ENCODE measurements at places on chromosomes 16 and 17. TPM values are rescaled to one million over a fixed set of nuclear protein-coding genes. Genes with fewer than 3 reads are reported as not detected.

GRCh38 chr16:58471209-58471975, 28.6 kb upstream of the NDRG4 start:
- no peak for DNase-seq

- no peak for DNase-seq
These were observed 77.2 kb downstream of the C17orf67 start for GRCh38 chr17:56756536-56756935.

DNA sequence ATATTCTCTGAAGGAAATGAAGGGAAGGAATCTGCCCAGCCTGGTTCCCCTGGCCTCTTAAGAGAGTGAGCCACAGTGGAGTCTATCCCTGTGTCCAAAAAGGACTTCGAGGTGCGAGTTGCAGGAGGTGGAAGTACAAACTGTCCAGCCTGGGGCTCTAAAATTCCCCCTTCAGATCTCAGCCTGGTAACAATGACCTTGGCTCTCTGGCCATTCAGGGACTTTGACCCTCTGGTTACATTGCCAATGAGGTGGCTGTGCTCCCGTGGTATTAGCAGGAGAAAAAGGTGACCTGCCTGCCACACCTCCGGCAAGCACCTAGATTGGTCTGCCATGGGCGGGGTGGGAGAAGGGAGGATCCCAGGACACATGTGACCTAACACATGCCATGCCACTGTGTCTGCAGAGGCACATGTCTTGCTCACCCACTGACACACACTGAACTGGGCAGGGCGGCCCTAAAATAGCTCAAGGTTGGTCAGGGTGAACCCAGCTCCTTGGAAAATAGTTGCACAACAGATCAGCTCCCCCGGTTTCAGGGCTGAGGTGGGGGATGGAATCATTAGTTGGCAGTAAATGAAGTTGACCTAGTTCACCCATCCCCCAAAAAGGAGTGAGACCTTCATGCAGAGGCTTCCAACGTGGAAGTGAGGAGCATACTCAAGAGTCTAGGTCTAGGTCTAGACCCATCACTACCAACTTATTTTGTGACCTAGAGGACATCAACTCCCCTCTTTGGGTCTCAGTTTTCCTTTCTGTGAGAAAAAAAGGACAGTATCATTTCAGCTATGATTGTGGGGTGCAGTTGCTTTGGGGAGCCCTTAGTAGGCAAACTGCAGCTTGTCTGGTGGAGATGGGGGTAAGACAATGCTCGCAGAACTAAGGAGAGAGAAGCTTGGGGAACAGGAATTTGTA, 2.2 kb downstream of the NR1D1 start:
- DNase-seq, result peak; percentile 40

- no peak for DNase-seq
These were observed 5.1 kb downstream of the CBX8 start for GRCh38 chr17:79791735-79792161.

DNA sequence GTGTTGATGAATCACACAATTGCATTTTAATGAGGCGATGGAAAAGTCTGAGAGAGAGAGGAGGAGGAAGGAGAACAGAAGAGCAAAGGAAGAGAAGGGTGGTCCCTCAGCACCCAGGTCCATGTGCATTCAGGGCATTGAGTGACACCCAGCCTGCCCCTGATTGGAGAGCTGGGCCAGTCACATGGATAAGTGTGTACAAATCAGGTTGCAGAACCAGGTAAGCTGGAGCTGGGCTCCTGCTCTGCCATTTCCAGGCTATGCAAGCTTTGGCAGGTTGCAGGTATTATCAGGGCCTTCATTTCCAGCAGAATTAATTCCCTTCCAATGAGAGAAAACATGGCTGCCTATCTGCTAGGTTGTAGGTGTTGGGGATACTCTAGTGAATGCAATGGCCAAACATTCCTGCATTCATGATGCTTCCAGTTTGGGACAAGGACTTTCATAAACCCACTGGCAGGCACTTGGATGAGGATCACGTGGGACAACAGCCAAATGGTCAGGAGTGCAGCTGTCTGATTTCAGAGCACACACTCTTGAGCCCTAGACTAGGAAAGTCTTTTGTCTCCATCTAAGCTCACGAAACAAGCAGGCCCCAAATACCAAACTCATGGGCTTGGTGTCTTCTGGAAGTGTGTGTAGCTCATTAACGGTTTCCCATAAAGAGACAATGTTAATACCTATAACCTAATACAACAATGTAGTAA, 577.9 kb upstream of the CDH5 start:
- DNase-seq, result no peak

GRCh38 chr17:1153795-1154546, 25.8 kb downstream of the ABR start:
- peak; percentile 13 for DNase-seq

GRCh38 chr17:17508019-17508535, 11.9 kb upstream of the RASD1 start:
- no peak for DNase-seq

- no peak for DNase-seq
These were observed 84.3 kb downstream of the RTN4RL1 start for GRCh38 chr17:1940810-1941185.

DNA sequence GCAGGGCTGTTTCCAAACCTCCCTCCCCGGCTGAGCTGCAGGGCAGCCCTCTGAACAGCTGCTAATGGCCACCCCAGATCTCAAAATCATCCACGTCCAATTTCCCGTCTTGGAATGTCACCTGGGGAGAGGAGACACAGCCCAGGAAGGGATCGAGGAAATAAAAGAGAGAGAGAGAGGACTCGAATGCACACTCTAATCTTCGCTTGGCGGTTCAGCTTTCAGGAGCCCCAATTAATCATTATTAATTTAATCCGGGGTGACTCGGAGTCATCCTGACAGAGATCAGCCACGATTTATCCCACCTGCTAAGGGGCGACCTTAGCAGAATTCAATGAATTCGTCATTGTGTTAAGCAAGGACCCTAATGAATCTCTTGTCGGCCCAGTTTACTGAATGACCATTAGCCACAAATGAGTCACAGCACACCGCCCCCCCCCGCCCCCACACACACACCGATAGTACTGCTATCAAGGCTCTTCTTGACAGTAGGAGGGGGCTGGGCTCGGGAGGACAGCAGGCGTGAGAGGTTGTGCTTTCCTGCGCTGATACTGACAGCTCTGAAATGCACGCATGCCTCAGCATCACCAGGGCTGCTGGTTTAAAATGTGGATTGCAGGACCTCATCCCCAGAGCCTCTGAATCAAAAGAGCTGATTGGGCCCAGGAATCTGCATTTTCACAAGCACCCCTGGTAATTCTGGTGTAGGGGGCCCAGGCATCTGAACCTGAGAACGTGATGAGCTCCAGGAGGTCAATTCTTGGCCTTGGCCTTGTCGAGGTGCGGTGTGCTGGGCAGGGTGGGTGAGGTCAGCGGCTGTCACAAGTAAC, 190.0 kb upstream of the CIBAR2 start:
- DNase-seq, result no peak

GRCh38 chr17:37432671-37433070, 26.0 kb downstream of the TADA2A start:
- no peak for DNase-seq

GRCh38 chr17:63001689-63002394, 35.8 kb downstream of the TANC2 start:
- no peak for DNase-seq

DNA sequence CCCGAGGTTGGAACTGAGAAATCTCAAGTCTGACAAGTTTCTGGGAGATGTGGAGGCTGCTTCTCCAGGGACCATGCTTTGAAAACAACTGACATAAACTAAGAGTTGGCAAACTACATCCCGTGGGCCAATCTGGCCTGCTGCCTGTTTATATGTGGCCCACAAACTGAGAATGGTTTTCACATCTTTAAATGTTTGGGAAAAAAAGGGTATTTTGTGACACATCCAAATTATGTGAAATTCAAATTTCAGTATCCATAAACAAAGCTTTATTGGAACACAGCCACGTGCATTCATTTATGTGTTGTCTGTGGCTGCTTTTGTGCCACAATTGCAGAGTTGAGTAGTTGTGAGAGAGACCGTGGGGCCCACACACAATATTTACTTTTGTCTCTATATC, 163.8 kb upstream of the PIRT start:
- no peak for DNase-seq

GRCh38 chr16:906296-906695, 64.5 kb downstream of the LMF1 start:
- no peak for DNase-seq

DNA sequence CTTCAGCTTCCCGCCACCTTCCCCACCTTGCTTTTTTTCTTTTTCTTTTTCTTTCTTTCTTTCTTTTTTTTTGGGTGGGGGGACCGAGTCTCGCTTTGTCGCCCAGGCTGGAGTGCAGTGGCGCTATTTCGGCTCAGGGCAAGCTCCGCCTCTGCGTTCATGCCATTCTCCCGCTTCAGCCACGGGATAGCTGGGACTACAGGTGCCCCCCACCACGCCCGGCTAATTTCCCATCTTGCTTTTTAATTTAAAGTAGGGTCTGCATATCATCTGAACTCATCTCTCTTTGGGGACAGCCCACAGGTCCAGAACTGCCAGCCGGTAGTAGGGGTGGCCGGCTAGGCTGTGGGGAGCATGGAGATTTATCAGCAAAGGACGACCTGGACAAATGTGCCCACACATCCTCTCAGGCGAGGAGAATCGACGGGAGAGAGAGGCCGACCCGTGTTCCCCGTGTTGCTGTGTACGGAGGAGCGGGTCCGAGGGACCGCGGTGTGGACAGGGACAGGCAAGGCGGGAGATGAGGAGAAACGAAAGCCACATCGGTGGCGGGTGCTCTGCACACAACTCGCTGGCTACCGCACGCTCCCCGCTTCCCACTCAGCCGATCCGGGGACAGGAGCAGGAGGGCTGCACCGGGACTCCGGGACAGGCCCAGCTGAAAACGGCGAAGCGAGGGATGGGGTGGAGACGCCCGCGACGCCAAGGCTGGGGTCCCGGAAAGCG, 2.4 kb downstream of the MT1M start:
- DNase-seq, result no peak

DNA sequence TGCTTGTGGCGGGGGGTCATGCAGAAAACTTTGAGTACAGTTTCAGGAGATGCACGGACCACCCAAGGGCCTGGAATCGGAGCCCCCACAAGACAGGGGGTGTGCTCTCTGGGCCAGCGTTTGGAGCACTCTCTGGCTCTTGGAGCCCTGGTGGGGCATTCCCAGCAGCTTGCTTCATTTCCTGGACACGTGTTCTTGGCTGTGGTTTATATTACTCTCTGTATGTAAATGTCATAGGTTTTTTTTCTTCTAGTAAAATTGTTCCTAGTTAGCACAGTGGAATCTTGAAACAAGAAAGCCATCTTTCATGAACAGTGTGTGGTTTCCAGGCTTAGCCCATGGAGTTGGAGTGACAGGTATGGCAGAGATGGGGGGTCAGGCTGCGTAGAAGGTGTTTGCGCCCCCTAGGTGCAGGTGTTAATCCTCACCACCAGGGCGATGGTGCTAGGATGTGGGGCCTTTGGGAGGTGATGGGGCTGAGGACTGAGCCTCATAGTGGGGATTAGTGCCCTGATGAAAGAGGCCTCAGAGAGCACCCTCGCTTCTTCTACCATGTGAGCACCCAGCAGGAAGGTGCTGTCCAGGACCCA, 79.8 kb downstream of the JPH3 start:
- peak; percentile 35 for DNase-seq

GRCh38 chr17:13395346-13395745, 206.4 kb downstream of the HS3ST3A1 start:
- DNase-seq, result no peak

DNA sequence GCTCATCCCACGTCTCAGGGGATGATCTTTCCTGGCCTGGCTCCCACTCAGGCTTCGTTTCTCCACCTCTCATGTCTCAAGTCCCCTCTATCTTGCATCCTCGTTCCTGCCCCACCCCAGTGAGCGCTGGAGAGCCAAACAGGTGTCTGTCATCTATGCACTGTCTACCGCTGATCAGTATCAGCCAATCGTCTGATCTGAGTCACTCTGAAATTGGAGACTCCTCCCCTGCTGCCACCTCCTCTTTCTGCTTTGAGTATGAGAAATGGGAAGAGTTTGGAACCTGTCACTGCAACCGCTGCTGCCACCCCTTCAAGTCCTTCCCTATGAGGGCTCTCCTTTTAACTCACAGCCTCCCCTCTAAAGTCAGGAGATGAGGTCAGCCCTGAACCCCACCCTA, 28.0 kb downstream of the FZD2 start:
- DNase-seq, result no peak

DNA sequence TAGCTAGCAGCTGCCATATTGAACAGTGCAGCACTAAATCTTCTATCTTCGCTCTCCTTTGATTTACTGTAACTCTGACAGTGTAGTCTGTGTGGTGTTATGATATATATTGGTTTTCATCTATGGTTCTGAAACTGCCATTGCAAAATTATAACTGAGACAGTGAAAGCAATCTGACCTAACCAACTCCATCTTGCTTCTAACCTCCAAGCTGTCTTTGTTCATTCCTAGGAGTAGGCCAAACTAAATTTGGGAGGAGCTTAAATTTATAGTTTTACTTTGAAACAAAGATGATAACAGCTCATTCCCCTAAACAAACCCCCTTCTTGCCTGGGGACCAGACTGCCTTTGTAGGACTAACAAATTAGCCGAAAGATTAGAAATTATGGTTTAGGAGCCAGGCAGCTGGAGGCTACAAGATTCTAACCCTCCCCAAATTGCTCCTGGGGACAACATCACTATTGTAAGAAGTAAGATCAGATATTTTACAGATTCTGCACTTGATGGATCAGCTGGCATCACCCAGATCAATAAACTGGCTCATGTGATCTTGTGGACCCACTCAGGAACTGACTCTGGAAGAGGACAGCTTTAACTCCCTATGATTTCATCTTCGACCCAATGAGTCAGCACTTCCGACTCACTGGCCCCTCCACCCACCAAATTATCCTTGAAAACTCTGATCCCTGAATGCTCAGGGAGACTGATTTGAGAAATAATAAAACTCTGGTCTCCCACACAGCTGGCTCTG, 47.0 kb upstream of the FBXO47 start:
- DNase-seq, result no peak

GRCh38 chr17:70158180-70158579, 11.2 kb upstream of the KCNJ2 start:
- DNase-seq, result no peak

- DNase-seq, result no peak
These were observed 57.8 kb downstream of the ENGASE start for GRCh38 chr17:79132271-79133064.

DNA sequence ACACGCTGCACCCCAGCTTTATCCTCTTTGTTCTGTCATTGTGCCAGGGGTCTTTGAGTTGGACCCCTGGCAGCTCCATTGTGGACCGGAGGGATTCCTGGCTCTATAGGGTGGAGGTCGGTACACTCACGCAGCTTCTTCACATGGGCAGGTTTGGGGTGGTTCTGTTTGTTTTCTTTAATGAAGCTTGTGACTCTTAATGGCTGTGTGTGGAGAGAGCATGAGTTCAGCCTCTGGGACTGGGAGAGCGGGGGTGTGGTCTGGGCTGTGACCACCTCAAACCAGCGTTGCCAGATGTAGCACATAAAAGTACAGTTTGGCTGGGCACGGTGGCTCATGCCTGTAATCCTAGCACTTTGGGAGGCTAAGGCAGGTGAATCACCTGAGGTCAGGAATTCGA, 21.2 kb upstream of the NAGLU start:
- DNase-seq, result no peak

The CARD14 gene
- 9.4 TPM for total RNA-seq

The PITPNC1 gene
- 42.1 TPM for total RNA-seq

The ANKRD40CL gene
- total RNA-seq, result 0.99 TPM

The RAB11FIP4 gene
- 58.3 TPM for total RNA-seq

The AURKB gene
- 75.0 TPM for total RNA-seq

The MPO gene
- total RNA-seq, result not detected

The TP53TG3F gene
- not detected for total RNA-seq

Data from HT-29 (cell line).